Mesothelial cell of epicardium (in vitro differentiated cells): ENCODE measurements at places on chromosomes 12 and 14.

DNA sequence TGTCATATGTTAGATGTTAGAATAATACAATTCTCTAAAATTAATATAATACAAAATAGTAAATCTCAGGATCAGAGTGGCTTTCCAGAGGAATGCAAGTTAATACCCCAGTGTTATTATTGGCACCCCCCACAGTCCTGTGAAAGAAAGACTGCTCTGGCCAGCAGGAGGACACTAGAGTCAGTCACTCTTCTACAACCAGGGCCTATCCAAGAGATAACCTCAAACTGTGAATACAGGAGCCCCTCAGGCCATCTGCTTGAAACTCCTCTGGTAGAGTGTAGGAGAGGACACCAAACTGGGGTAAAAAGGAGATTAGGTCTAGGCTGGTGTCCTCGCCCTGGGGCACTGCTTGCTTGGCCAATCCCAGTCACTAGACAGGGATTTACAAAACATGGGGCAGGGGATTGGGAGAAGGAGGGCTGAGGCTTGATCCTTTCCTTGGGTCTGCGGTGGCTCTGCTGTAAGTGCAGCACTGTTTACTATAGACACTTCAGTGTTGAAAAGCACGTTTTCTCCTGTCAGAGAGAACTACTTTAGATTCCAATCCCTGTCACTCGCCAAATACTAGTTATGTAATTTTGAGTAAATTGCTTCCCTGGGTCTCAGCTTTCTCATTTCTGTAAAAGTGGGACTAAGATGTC is 44.5 kb upstream of the PTPRR start:
- DNase-seq = no peak

DNA sequence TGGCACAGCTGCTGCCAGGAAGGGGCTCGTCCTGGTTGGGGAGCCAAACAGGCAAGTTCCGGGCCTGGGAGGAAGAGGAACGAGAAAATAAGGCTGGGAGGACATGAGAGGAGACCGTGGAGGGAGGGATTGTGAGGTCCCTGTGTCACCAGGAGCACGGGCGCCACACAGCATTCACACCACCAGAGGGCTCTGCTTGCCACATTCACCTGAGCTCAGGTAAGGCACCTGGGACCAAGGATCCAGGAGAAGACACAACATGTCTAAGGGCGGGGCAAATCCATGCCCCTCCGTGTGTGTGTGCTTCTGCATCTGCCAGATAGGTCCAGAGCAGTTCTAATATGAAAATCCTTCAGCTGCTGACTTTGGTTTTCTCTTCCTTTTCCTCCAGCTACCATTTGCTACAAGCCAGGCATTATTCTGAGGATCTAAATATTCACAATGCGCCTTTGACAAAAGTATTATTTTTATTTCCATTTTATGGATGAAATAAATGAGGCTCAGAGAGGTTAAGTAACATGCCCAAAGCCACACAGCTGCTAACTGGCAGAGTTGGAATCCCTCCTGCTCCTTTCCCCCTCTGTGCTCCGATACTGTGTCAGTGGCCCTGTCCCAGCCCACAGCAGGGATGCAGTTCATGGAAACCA is 14.6 kb downstream of the RAPGEF3 start:
- no peak for DNase-seq

GRCh38 chr12:125129179-125129571 is 63.9 kb downstream of the AACS start:
- no peak for DNase-seq

DNA sequence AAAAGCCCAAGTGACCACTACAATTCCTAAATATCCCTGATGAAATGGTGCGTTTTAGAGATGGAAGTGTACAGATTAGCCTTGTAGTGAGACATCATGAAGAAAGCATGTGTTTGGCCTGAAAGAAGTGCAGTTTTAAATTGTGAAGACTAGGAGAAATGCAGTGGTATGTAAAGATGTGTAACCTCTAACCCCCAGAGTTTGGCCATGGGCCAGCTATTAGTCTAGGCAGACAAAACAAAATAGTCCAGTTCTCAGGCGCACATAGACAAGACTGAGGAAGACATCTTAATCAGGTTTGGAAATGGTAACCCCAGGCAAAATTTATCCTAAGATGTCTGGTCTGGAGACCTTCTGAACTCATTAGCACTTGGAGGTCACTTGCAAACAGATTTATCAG is 23.4 kb downstream of the WBP11 start:
- no peak for DNase-seq

DNA sequence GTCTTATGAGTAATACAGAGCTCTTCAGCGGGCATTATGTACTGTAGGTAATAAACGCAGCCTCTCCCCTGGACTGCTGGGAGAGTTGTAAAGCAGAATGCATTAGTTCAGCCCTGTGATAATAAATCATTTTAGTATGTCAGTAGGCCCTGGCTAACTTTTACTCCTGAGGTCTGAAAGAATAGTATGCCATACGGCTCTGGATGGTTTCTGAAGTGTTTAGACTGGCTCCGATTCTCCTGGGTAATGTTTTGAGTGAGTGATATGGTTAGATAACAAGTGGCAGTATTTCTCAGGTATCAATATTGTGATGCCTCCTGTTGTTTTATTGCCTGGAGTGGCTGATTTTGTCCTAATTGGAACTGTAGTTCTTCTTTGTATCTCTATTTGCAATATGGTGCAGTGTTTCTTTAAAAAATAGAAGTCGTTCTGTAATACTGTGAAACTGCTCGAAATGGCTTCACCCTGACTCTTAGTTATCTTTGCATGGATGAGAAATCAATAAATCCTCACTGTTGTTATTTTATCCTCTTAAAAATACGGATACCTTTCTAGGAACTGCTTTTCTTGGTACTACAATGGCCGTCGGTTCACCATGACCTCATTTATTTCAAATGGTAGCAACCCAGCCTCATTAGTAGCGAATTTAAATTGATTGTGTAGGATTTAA is 100.2 kb downstream of the PDZRN4 start:
- DNase-seq = no peak

DNA sequence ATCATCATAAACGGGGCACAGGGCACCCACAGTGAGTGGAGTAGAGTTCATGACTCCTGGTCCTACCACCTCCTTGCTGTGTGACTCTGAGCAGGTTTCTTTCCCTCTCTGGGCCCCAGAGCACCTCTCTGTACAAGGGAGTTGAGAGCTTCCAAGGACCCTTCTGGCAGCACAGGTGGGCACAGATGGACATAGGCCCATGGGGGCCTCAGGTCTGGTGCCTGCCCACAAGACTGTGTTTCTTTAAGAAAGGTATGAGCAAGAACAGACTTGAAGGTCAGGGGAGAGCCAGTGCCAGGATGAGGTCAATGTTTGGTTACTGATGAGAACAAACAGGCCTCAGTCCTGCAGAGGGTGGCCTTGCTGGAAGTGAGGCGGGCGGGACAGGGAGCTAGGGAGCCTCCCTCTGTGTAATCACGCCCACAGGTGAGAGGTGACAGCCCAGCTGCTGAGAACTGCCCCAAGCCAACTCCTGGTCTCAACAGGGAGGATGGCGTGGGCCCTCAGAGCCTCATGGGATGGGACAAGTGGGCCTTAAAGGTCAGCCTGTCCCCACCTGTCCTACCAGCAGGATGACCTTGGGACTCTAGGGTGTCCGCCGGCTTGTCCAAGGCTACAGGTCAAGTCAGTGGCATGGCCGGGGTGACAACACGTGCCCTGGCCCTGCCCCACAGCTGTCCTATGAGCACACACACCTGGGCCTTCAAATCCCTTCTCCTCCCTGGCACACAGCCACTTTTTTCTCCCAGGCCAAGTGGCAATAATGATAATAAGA is 49.1 kb downstream of the CCDC85C start:
- DNase-seq = no peak

DNA sequence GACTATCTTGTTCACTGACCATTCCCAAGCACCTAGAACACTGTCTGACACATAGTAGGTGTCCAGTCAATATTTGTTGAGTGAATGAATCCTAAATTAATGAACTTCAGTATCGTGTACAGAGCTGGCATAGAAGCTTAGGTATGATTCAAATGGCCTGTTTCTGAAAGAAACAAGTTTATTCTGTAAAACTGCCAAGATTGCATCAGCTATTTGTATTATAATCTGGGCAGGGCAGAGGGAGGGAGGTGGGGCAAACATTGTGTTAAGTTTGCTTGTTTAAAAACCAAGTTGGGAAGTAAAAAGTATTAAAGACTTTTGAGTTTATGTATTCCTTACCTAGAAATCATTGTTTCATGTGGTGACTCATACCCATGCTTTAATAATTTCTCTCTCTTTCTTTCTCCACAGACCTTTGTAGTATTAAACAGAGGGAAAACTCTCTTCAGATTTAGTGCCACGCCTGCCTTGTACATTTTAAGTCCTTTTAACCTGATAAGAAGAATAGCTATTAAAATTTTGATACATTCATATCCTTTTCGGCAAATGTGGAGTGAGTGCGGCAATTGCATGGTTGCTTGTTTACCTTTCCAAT is 92.8 kb downstream of the SCN8A start:
- DNase-seq = no peak

GRCh38 chr14:80404413-80404812 is 193.1 kb upstream of the DIO2 start:
- DNase-seq = no peak

- DNase-seq = no peak
Observed at GRCh38 chr14:71060825-71061455, 153.7 kb downstream of the PCNX1 start.

- peak; percentile 78 for DNase-seq
Observed at GRCh38 chr14:103130965-103131364, 7.7 kb downstream of the TNFAIP2 start.

DNA sequence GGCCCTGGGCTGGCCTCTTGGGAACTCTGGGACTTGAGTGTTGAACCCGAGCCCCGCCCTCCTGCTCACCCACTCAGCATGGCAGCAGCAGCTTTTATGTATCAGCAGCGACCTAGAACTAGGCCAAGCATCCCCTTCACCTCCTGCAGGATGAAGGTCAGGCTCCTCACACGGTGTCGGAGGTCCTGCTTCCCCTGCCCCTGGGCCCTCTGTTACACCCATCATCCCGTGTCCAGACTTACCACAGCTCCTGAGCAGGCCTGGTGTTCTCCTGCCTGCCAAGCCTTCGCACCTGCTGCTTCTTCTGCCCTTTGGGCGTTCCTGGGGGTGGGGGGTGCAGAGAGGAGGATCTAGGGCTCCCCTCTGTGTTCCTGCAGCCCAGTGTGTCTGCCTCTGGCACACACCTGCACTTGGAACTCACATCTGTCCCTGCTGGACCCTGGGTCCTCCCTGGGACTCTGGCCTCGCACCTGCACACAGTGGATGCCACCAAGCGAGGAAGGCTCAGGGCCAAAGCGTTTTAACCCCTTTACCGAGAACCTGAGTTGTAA is 80.3 kb downstream of the PAPOLA start:
- no peak for DNase-seq
